ENCODE measurements at places on chromosomes 5 and 9.

GRCh38 chr9:96062031-96062430 is 186.5 kb downstream of the ERCC6L2 start:
- DNase-seq = no peak

- no peak for DNase-seq
These were observed 53.8 kb downstream of the ABHD17B start for GRCh38 chr9:71857159-71857558.

DNA sequence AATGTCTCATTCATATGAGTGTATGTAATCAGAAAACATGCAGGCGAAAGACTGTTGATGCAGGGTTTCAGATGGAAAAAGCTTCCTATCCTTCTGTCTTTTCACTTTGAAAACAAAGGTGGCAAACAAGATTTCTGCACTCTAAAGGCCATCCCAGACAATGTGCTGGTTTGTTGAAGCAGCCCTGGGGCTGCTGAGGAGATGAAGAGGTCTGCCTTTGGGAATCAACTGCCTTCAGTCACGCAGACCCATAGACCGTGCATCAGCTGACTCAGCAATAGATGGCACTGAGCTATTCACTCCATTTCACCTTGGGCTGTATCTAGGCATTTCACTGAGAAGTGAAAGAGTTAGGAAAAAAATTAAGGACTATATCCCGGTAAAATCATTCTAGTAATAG is 60.5 kb upstream of the C5orf46 start:
- DNase-seq = no peak

DNA sequence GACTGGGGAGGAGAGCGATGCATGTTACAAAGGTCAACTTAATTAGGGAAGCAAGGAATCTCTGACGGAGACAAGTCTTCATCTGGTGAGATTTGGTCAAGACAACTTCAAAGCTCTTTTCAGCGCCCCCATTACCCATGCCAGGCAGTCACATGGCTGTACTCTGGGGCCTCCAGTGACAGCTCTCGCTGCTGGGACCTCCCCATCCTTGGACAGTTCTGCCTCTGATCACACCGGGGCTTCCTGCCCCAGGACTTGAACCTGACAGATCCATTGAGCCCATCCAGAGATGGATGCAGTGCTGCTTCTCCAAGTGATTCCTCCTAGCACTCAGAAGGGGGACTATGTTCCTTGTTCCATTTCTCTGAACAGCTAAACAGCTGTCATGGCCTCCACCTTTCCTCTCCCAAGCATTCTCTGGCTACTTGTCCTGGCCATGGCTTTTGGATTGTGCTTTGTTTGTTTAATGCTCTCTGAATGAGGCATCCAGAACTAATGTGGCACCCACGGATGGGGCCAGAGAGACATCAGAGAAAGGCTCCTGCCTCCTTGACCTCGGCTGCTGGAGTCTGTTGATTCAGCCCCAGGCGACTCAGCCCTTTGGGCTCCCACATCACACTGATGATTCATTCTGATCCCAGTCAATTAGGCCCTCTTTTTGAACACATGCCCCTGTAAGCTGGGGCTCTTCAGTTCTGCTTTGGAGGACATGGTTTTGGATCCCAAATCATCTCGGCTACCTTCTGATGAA is 122.1 kb upstream of the ADAMTS16 start:
- DNase-seq = no peak

GRCh38 chr5:122839731-122840130 is 5.7 kb upstream of the SNX24 start:
- DNase-seq = no peak

- no peak for DNase-seq
These were observed 49.9 kb upstream of the IL13 start for GRCh38 chr5:132608107-132608506.

DNA sequence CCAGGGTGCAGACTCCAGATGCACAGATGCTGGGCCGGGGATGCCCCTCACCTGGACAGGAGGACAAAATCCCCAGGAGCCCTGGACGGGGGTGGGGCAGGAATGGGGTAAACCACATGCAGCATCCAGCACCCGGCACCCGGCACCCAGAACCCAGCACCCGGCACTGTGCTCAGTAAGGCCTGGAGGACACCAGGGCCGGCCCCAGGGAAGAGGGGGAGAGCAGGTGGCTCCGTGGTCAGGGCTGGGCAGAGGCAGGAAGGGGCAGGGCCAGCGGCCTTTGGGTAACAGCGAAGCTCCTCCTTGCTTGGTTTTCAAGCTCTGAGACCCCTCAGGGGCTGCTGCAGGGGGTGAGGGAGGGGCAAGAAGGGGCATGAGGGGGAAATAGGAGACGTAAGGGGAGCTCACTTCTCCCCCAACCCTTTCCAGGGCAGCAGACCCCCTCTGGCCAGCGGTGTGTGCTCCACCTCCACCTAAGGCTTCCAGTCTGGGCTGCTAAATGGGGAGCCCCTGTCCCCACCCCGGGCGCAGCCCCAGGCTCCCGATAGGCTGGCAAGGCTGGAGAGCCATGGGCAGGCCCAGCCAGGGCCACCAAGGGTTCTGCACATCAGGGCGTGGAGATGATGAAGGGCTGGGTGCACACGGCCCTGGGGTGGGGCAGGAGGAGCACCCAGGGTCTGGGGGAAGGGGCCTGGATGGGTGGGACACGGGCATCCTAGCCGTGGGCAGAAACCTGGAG is 17.8 kb upstream of the SLC6A19 start:
- DNase-seq = no peak

DNA sequence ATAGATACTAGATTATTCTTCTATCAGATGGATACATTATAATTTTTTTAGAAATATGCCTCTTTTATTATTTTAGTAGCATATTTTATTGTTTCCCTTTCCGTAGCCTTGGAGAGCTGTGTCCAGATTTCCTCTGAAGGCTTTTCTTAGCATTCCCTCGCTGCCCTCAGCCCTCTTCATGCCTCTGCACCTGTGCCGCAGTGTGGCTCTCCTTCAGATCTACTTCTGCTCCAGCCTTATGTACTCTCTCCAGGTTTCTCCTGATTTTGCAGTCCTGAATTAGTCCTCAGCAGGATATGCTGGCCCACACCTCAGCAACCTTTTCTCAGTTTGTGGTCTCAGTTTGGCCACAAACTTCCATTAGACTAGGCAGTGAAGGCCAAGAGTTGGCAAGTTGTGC is 1052.0 kb downstream of the TAF11L14 start:
- DNase-seq = no peak
